CD4-positive, alpha-beta T cell treated with Interleukin-10 for 1 hour (primary cell): ENCODE measurements at places on chromosomes 6 and 20.
A peak's percentile ranks its signal among the peaks of the same experiment; 100 is the strongest.

DNA sequence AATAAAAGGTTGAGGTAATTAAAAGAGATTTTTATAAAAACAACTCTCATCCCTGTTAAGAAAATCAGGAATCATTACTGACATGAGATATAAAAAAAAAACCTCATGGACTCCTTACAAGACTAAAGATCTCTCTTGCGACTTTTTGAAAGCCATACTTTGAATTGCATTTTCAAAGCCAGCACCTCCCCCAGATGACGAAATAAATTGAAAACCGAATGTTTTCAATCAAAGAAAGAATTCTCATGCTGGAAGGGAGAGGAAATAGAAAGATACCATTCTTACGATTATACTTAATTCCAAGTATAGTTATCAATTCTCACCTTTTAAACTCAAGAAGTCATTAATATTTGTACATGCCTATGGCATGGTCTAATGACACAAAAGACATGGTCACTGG, 452.3 kb downstream of the GJA1 start:
- no peak for DNase-seq

GRCh38 chr20:61588411-61589385, 336.6 kb downstream of the CDH4 start:
- no peak for DNase-seq

DNA sequence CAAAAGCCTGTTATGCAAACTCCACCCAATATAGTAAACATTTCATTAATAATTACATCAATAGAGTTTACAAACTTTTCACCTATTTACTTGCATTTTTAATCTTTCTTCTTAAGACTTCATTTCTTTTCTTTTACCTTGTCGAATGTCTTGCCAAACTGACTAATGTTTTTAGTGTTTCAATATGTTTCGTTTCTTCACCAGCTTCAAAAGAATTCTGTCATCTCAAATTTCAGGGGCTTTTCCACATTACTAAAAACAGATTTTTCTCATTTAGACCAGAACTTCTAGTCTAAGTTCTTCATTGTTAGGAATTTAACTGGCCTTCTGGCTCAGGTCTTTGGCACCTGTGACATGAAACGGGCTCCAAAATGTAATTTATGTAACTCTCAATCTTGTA, 196.5 kb downstream of the ARHGAP18 start:
- DNase-seq = no peak

DNA sequence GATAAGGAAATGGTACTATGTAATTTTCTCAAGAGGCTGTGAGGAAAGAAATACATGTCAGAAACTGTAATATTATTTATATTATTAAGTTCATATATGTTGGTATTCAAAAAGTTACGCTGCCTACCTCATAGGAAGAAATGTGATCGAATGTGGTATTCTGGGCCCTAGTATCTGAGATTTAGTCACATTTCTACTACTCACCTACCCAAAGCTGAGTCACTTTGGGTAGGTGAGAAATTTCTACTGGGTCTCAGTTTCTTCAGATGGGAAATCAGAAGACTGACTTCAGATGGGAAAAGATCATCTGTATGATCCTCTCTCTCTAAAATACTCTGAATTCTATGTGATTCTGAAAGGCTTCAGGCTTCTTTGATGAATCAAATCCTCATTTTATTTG, 411.0 kb downstream of the SYNE1 start:
- DNase-seq = no peak

DNA sequence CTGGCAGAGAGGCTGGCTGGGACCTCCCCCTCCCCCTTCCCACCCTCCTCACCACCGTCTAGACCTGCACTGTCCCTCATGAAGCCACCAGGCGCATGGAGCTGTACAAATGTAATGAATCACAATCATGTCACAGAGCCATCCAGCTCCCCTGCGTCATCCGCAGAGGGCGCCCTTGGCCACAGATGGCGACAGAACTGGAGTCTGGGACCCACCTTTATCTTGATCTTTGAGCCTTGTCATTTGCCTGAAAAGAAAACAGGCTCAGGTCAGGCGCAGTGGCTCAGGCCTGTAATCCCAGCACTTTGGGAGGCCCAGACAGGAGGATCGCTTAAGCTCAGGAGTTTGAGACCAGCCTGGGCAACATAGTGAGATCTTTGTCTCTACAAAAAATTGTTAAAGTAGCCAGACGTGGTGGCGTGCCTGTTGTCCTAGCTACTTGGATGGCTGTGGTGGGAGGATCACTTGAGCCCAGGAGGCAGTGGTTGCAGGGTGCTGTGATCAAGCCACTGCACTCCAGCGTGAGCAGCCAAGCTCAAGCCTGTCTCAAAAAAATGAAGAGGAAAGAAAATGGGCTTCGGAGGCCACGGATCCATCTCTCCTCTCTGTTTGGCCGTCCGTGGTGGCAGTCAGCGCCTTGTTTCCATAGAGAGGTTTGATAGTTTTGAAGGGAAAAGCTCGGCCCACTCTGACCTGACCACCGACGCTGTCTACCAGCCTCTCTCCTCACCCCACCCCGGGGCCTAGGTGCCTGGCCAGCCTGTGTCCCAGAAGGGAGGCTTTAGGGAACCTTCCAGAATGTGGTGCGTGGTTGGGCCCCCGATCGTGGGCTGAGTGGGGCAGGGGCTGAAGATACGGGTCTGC, 6.2 kb downstream of the COL9A3 start:
- peak; percentile 37 for DNase-seq

DNA sequence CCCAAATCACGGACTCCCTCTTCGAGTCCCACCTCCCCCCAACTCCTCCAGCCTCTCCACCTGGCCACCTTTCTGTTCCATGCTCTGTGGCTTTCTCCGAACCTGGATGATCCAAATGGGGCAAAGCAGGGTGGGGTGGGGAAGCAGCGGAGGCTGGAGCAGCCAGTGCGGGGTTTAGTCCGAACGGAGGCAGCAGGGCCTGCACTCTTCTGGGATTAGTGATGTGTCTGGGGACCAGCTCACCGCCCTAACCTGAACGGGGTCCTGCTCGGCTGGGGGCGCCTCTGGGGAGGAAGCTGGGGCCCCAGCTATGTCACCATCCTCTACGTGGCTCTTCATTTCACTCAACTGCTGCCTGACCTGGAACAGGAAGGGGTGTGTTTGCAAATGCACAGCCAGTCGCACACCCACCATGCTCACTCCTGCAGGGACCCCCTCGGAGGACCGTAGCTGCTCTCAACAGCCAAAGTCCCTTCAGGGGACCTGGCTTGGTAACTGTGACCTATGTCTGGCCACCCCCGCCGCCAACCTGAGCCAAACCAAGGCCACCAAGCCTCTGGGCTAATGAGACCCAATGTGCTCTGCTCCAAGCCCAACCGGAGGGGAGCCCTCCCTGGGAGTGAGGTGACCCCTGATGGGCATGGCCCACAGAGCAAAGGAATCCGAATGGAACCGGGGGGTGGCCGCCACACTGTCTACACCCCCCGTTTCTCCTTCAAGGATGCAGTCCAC, 46.8 kb downstream of the DSTN start:
- DNase-seq = no peak

- DNase-seq = peak; percentile 17
Measured at GRCh38 chr6:56708810-56709597, 66.3 kb upstream of the DST start.

- DNase-seq = no peak
Measured at GRCh38 chr20:46954490-46955038, 59.9 kb downstream of the EYA2 start.

DNA sequence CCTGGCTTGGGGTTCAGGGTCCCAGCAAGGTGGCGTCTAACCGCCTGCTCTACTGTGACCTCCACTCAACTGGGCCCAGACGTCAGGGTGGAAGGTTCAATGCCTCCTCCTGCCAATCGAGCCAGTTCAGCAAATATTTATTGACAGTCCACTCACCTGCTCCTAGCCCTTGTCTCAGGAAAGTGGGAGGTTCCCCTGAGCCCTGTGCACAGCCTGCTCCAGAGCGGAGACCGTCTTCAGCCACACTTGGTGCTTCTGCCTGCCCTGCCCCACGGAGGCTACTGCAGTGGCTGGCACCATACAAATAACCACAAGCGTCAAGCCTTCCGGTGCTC, 6.1 kb downstream of the CCDC167 start:
- no peak for DNase-seq

- DNase-seq = no peak
Measured at GRCh38 chr6:28747631-28748157, 176.1 kb downstream of the TRIM27 start.

- no peak for DNase-seq
Measured at GRCh38 chr6:78810146-78810545, 57.2 kb upstream of the IRAK1BP1 start.

GRCh38 chr6:14838133-14838583, 407.7 kb upstream of the JARID2 start:
- no peak for DNase-seq

- no peak for DNase-seq
Measured at GRCh38 chr6:146670161-146670560, 71.4 kb downstream of the ADGB start.

DNA sequence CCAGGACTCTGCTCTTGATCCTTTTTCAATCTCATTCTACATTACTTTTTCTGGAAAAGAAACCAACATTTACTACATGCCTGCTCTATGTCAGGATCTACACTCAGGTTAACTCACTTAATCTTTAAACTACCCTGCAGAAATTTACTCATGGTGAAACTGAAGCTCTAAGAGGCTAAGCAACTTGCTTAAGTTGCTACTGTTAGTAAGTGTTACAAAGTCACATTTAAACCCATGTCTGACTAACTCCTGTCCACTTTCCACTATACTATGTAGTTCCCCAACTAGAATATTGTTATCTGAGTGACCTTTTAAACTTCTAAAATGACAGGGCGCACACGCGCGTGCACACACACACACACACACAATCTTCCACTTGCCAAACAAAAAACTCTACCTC, 5.0 kb downstream of the CEP162 start:
- DNase-seq = no peak
